Amniotic stem cell (primary cell): ENCODE measurements at places on chromosomes 11 and 22.

DNA sequence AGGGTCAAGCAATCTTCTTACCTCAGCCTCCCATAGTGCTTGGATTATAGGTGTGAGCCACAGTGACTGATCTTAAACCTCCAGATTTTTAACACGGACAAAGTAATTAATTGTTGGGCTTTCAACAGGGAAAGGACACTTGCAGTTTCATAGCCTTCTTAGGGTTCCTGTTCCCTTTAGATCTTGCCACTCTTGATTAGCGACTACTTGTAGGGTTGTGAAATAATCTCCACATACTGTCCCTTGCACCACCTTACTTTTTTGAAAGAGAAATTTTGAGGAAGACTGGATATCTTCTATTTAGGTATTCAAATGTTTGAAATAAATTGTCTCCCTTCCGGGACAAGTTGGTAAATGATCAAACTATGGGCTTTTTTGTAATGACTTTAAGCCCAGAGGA lies 7.6 kb downstream of the MS4A4E start:
- DNase-seq = no peak

- no peak for DNase-seq
Measured at GRCh38 chr11:77723024-77723423, 85.4 kb upstream of the CLNS1A start.

- DNase-seq = no peak
Measured at GRCh38 chr11:58926251-58926650, 13.0 kb upstream of the GLYATL1 start.

- DNase-seq = no peak
Measured at GRCh38 chr11:62854825-62855570, 15.6 kb upstream of the WDR74 start.

- peak; percentile 60 for DNase-seq
Measured at GRCh38 chr11:74449369-74449931, 17.9 kb downstream of the KCNE3 start.

GRCh38 chr11:69371731-69372588 lies 78.0 kb downstream of the MYEOV start:
- DNase-seq = no peak

DNA sequence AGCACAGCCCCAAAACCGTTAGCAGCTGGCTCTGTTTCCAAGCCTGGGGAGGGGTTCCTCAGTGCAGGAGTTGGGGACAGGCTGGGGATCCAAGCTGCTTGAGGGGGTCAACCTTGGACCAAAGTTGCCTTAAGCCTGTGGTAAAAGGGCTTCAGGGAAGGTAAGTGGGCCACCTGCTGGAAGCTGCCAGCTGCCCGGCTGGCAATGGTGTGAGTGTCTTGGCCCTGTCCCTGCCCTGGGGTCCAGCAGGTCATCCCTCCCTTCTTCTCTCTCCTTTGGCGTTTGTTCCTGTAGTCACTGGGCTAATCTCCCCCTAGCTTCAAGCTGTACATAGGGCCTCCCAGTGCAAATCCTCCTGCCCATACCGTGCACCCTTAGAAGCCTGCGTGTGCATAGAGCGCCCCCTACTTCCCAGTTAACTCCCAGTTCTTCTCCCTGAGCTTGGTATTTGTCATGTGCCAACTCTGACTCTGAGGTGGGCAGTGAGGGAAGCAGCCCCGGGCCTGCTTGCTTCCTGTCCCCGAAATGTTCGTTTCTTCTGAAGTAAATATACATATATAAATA lies 4.4 kb downstream of the TMEM258 start:
- no peak for DNase-seq

DNA sequence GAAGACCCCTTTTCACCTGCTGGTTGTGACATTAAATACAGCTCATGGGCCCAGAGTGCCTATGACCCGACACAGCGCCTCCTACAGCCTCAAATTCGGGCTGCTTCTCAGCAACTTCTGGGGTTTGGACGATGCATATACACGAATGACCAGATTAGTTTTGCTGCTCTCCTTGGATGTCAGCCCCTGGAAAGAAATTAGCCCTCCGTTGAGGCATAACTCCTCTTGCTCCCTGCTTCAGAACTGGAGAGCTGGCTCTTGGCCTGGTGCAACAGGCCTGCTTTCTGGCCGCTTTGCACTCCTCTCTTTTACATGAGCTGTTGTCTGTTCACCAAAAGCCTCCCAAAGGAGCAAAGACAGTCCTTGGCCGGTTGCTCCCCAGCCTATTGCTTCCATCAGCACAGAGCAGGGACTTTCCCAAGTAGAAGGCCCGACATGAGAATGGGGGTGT lies 3.3 kb downstream of the TECTA start:
- no peak for DNase-seq

DNA sequence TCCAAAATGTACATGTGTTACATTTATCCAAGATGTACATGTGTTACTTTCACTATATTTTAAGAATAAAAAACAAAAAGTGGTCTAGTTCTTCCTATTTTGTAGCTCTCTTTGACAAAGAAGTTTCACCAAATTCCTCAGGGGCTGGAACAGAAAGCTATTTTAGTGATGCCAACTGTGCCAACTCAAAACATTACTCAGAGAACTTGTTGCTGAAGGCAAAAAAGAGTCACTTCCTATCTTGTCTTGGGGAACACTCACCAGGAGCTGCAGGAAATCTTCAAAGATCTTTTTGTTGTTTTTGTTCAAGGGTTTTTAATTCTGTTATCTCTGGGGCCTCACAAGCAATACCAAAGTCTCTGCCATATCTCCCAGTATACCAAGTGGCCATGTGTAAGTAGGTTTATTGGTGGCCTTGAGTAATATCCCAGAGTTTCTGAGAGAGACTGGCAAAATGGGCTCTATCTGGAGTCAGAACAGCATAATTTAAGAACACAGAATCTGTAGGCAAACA lies 13.6 kb upstream of the EED start:
- no peak for DNase-seq

DNA sequence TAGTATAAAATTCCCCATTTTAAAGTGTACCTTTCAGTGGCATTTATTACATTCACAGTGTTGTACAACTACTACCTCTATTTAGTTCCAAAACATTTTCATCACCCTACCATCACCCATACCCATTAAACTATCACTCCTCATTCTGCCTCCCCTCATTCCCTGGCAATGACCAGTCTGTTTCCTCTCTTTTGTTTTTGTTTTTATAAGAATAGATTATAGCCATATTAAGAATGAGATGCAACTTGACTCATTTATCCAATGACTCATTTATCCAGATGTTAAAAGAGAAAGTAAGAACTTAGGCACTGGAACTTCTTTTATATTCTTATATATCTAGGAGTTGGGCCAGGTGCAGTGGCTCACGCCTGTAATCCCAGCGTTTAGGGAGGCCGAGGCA lies 156.3 kb downstream of the FAT3 start:
- DNase-seq = no peak

GRCh38 chr22:27404441-27404840 lies 397.1 kb downstream of the MN1 start:
- no peak for DNase-seq

- no peak for DNase-seq
Measured at GRCh38 chr11:47982616-47983015, 2.3 kb downstream of the PTPRJ start.

DNA sequence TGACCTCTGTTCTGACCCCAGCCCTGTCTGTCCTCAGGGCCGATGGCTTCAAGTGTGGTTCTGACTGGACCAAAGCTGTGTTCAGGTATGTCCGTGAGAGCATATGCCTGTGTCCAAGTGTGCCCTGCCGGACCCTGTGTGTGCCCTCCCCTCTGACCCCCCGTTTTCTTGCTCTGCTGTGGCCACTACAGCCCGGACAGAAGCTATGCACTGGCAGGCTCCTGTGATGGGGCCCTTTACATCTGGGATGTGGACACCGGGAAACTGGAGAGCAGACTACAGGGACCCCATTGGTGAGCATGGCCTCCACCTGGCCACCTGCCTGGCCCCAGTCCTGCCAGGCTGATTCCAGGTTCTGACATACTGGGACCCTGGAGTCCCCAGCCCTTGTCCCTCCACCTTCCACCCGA lies 14.5 kb downstream of the ATG16L2 start:
- DNase-seq = no peak

GRCh38 chr11:113806406-113806805 lies 26.8 kb downstream of the CLDN25 start:
- no peak for DNase-seq

- DNase-seq = no peak
Measured at GRCh38 chr11:66360406-66361073, 11.0 kb downstream of the SLC29A2 start.

- no peak for DNase-seq
Measured at GRCh38 chr11:129658526-129658867, 157.2 kb upstream of the TMEM45B start.

- no peak for DNase-seq
Measured at GRCh38 chr11:98835335-98835734, 185.4 kb upstream of the CNTN5 start.
